ENCODE measurements at places on chromosomes 6 and 20.

DNA sequence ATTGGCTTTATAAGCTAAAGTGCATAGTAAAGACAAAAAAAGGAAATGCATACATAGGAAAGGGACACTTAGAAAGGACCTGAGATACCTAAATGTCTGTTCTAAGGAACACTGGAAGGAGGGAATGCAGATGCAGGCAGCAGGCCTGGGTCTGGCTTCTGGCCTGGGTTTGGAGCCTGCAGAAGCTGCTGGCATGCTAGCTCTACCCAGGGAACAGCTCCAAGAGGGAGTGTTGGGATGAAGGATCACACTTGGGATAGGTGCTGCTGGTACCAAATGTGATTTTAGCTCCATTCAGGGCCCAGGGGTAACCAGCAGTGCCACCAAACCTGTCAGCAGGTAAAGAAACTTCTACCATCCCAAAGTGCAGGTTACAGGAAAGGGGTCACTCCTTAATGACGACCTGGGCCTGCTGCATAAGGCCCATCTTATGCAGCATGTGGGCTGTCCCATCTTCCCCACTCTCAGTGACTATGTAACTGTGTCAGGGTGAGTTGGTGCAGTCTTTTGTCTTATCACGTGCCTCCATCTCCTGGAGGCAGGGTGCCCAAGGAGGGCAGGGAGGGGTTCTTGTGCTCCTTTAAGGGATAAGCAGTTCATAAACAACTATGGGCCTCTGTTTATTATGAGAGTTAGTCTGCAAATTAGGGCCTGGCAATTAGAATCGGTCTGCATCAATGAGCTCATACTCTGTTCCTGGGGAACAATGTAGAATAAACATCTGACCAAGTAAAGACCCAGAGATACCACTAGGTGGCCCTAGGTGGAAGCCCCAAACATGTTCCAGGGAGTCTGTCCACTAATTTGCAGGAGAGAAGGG lies 26.9 kb downstream of the DDX27 start:
- no peak for DNase-seq

DNA sequence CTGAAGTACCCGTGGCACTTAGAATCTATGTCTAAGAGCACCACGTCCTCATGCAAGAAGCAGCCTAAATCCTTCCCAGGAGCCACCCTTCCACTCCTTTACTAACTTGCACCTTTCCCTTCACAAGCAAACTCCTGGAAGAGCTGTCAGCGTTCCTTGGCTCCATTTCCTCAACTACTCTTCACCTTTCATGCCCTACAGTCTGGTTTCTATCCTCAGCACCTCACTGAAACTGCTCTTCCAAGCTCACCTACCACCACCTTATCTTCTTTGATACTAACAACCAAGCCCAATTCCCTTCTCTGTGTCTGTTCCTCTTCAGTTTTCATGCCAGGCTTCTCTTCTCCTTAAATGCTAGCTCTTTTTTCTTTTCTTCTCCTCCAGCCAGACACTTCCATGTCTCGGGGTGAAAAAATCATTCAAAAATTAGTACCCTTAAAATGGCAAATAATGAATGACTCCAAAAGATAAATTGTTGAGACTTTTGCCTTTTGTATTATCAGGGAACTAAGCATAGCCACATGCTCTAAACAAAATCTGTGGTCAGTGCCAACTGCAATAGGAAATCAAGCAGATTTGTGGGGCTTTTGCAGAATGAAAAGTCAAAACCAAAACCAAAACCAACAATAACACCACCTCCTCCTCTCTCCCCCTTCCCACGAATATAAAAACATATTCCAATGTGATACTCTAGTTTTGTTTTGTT lies 149.6 kb upstream of the KCNK16 start:
- DNase-seq = no peak

DNA sequence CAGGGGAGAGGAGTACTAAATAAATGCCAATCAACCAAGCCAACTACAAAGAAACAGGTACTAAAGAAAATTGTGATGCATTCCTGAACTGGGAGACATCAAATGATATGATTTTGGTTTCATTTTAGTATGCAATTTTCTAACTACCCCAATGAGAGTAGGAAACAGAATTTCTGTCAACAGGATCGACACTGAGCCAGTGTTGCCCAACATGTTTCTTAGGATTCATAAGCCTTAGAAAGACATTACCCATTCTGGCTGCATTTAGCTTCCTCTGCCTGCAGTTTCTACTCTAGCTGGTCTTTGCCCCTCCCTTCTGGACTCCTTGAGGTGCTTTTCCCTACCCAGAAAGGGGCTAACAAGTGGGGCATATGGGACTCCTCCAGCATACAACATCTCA lies 49.8 kb downstream of the KCTD20 start:
- no peak for DNase-seq

DNA sequence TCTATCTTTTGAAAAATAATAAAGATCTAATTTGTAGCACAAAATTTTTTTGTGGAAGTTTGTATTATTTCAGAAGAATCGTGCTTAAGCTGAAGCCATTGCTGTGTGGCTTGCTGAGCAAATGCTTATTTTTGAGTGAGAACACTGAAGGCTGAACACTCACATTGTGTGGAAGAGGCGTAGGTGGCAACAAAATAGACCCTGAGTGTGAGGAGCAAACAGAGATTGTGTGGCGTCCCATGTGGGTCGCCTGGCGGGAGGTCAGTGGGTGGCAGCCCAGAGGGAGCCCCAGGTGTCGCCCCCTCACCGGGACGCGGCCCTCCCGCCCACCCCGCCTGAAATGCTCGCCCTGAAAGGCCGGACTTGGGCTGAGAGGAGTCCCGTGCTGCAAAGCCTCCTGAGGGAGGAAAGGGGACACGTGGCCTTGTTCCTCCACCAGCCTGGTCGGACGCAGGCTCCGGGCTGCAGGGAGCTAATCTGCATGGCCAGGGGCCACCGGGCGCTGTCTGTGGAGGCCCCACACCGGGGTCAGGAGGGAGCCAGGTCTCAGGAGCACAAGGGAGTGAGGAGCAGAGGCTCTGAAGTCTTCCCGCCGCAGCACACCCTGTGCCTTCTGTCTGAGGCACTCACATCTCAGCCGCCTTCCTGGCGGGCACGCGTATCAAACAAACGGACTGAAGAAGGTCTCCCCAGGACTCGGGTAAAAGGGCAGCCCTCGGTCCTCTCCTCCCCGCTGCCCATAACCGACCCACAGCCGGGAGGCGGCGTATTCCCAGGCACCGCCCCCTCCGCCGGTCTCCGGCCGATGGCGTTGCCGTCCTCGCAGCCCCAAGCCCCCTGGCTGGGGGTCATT lies 15.9 kb downstream of the DDO start:
- no peak for DNase-seq

DNA sequence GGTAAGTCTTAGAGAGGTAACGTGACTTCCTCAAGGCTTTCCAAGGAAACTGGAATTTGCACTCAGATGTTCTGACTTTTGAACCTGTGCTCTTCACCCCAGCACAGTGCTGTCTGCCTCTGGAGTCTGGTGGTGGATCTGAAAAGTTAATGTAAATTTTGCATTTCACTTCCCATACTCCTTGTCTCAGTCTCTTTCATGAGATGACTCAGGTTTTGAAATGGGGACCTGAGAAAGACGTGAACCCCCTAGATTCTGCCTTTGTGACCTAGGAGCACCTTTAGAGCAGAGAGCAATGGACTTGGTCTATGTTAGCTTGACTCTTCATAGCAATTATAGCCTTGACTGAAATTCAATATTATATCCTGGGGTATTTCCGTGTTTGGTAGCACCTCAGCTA lies 223.0 kb downstream of the QKI start:
- DNase-seq = no peak

DNA sequence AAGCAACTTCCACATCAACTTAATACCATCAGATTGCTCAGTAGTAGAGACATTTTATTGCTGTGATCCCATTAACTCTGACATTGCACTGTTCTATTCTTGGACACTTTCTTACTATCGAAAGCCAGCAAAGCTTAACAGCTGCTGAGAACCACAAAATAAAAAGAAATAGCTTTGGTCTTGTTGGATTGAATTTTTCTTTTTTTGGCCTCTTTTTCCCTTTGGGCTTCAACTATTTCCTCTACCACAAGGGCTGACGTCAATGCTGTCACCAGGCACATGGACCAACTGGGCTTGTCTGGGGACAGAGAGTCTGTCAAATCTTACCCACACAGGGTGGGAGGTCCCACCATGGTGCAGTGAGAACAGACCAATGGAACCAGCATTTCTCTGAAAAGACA lies 63.4 kb upstream of the ENPP5 start:
- DNase-seq = no peak

GRCh38 chr6:147180926-147181325 lies 23.3 kb upstream of the STXBP5 start:
- DNase-seq = no peak

- no peak for DNase-seq
These were observed 43.0 kb upstream of the SYNCRIP start for GRCh38 chr6:85685713-85686112.

DNA sequence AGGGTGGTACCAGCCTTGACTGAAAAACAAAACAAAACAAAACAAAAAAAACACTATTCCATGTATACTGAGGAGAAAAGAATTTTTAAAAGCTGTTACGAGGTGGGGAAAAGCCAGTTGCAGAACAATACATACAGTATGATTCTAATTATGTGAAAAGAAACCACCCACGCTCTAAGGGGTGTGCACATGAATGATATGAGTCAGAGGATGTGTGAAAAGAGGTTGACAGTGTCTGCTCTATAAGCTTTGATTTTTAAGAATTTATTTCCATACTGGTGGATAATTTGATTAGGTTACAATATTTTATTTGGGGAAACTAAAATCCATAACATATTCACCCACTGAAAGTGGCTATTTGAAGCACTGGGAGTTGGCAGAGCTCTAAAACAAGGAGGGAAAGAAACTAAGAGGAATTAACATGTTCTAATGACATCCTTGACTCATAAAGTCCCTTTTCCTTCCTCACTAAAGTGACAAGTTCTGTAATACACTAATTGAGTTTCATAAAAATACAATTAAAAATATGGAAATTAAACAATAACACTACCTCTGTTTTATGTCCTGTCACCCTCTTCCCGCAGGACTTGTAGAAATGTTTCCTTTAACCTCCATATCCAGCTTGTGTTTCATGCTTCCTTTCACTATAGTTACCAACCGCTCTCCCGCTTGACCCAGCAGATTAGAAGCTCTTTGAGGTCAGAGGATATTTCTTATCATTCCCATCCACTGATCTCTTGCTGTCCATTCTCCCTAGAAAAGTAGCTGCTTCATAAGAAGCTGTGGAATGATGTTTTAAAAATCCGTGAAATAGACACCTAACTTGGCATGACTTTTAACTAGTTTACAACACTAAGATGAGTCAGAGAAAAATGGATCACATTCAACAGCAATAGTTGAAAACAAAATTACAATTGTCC lies 118.6 kb upstream of the CCDC28A start:
- DNase-seq = no peak
